NB4 (cell line): ENCODE measurements at places on chromosomes 11 and 22.

GRCh38 chr22:40519284-40519947 lies 117.1 kb downstream of the MRTFA start:
- DNase-seq: no peak

DNA sequence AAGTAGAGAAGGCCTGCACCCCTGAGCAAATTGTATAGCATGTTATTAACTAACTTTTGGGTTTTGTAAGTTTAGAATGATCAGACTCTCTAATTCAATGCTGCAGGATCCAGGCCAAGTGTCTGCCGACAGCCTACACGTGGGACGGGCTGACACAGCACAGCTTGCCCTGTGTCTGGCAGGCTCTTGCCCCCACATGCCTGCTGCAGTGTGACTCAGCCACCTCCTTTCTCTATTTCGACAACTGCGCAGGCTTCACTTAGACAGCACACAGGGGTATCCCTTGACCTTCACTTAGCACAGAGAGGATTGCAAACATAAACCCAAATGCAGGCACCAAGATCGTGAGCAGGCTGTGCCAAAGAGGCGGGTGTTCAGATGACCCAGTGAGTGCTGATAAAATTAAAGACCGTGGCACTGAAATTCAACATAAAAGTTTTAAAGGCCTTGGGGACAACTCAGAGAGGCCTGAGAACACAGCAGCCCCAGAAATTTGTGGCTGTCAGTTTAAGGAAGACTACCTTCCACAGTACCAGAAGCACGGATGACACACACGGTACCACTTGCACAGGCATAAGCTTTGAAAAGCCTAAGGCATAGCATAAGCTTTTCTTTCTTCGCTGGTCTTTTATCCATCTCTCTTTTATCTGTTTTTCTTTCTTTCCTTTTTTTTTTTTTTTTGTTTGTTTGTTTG lies 37.8 kb downstream of the SCN3B start:
- DNase-seq: no peak

- peak; percentile 56 for DNase-seq
Observed at GRCh38 chr22:43126501-43127165, 16.1 kb downstream of the BIK start.

DNA sequence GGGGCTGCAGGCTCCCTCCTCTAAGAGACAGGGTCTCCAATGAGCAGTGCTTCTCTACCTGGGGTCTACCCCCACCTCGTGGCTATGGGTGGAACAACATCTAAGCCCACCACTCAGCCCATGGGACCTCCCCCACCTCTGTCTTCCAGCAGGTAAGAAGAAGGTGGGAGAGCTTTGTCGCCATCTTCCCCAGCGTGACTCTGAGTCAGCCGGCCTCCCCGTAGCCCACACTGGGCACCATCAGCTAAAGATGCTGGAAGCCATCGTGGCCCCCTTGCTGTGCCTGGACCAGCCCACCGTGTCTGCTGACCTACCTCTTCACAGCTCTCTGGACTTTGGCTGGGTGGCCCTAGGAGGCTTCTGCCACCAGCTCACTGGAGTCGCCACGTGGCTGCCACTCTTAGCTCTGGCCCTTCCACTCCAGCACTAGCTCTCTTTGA lies 944 bp downstream of the C11orf86 start:
- DNase-seq: peak; percentile 48

DNA sequence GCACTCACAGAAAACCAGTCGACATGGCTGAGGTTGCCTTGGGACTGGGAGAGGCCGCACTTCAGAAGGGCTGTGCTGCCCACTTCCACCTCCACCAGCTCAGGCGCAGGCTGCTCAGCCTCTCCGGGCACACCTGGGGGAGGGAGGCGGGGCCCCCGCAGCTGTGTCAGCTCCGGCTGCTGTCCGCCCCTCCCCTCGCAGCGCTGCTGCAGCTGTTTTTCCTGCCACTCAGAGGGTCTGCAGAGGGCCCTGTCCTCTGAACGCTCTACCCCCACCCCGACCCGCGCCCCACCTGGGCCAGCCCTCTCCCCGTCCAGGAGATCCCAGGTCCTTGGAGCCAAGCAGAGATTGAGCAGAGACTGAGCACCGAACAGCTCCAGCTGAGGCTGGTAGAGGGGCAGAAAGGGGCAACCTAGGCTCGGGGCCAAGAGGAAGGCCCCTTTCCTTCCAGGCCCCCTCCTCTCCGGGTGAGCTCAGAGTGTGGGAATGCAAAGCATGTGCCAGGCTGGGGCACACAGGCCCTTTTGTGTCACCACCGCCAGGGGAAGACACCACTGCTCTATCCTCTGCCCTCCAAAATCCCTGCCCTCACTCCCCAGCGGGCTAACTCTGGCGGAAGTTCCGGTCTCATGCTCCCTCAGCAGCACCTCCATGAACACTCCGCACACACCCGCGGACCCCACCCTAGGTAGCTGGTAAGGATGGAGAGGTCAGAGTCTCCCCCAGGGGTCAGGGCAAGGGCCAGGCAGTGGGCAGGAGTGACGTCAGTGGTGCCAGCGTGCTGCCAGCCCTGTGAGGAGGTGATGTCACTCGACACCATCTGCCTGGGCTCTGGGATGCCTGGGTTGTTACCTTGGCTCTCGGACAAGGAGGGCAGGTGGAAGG lies 1.6 kb downstream of the MCAM start:
- no peak for DNase-seq

DNA sequence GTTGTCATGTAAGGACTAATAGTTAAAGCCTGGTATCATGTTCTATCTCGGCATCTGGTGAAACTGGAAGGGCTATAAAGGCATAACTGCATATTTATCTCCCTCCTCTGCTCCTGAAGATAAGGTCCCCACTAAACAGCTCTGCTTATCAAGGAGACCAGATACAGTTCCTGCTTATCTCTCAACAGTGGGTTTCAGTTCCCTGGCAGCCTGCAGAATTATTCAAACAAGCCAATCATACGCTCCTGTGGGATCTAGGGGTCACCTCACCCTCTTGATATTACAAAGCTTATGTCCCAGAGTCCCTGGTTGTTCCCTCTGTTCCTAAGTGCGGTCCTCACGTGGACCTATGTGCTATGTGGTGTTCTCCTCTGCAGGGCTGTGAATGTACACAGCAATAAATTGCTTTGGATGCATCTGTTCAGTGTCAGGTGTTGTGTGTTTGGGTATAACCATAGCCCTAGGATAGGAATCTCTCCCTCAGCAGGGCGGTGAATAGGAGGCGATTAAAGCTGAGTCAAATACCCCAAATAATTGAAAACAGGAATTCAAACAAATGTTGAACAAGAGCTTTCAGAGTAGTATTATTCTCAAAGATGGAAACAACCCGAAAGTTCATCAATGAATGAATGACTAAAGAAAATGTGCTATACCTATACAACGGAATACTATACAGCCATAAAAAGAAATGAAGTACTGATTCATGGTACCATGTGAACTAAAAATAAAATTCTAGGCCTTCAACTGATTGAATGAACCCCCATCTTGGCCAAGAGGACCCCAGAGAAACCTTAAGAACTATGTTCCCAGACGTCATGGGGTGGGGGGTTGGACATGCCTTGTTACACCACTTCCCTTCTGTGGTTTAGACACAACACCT lies 3.1 kb upstream of the OOSP4A start:
- peak; percentile 10 for DNase-seq

- DNase-seq: no peak
Observed at GRCh38 chr22:20312396-20313191, 7.3 kb downstream of the DGCR6L start.

DNA sequence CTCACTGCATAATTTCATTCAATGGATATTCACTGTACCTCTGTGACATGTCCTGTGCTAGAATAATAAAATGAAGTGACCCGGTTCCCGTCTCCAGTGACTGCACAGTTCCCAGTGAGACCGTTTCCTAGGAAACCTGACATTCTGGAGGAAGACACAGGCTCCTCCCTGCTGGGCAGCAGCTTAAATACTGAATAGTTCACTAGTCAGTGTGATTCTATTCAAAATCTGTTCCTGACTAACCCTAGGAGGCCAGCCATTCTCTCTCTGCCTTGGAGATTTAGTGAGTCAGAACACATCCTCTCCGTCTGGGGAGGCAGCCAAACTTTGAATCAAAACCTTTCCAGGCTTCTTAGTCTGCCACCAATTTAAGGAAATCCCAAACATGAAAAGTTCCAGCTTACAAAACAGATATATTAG lies 11.3 kb downstream of the TRIM66 start:
- DNase-seq: no peak

DNA sequence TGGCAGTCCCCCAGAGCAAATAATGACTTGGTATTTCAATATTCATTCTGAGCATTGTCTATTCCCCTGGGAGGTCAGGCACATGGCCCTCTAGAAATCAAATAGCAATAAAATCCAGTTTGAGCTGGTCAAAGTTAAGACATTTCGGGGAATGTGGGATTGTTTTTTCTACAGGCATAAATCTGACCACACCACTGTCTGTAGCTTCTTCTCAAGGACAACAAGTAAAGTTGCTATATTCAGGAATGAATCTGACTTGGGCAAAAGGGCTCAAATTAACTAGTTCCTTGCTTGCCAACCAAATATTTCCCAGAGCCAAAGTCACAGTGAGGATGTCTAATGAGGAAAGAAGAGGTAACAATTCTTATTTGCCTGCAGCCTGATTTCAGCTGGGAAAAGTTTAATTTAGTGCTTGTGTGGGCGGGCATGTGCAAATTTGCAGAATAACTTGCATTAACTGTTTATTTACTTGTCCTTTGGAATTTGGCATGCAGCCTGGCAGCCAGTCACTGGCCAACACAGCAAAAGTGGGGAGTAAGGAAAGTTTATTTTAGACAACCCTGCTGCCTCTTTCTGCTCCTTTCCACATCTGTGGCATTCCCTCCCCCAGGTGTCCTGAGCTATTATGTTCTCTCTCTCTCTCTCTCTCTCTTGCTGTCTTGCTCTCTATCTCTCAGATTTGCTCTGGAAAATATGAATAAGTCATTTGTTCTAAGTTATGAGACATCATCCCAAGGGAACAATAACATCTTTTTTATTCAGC lies 51.2 kb upstream of the ARHGAP20 start:
- no peak for DNase-seq

GRCh38 chr11:15991215-15991614 lies 365.1 kb downstream of the SOX6 start:
- DNase-seq: no peak

DNA sequence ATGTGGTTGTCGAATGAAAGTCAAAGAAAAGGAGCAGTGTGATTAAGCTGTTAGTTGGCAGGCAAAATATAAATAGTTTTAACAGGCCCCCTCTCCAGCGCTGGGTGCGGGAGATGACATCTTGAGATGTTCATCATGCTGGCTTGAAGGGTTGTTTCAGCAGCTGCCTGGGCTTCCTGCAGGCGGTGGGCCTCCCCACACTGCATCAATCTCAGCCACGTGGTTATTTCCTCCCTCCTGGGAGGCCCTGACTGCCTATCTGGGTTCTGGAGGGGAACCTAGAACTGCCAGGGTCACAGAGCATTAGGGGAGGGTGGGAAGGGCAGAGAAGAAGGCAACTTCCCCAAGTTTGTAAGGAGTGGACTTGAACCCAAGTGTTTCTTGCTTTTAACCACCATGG lies 173.3 kb upstream of the SYT13 start:
- peak; percentile 68 for DNase-seq

DNA sequence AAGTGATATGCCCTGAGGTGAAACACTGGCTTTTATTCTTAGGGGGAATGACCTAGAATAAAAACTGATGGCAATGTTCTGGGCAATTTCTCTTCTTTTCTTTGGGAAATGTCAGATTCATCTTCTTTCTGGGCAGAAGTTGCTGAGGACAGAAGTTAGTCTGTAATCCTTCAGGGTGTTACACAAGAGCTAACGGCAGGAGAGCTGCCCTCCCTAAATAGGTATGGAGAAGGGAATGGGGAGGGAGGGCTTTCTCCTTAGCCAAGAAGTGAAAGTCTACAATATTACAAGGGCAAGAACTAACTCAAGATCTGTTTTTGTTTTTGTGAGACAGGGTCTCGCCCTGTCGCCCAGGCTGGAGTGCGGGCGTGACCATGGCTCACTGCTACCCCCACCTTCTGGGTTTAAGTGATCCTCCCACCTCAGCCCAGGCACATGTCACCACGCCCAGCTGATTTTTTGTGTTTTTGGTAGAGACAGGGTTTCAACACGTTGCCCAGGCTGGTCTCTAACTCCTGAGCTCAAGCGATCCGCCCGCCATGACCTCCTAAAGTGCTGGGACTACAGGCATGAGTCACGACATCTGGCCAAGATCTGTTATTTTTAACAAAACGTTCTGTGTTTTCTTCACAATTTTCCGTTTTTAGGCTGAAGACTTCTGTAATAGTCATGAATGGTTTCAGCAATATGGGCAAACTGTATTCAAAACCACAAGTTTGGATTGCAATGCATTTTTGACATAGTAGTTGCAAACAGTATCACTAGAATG lies 7.2 kb downstream of the PIWIL4 start:
- peak; percentile 99 for DNase-seq

DNA sequence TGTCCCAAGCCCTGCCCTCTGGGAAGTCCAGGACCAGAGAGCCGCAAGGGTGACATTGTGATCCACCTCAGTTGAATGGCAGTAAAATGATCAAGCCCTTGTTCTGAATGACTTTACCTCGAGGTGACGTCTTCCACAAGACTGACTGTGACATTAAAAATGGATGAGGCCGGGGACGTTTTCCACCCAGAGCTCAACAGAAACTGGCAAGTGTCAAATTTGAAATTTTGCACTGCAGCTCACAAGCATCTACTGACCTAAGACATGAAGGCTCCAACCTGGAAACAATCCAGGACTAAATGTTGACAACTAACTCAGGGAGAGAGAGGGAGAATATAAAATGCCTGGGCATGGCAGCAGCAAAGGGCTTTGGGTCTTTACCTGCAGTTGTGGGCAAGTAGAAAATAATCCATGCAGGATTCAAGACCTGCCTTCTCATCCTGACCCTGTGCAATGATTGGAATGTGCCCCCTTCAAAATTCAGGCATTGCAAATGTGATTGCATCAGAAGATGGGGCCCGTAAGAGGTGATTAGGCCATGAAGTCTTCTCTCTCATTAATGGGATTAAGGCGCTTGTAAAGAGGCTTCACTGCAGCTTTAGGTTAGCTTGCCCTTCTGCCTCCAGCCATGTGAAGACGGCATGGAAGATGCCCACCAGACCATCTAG lies 33.6 kb upstream of the CLMP start:
- no peak for DNase-seq

GRCh38 chr11:3174387-3174786 lies 9.3 kb upstream of the OSBPL5 start:
- no peak for DNase-seq

- DNase-seq: peak; percentile 37
Observed at GRCh38 chr11:3613998-3614741, 27.6 kb downstream of the ART5 start.

DNA sequence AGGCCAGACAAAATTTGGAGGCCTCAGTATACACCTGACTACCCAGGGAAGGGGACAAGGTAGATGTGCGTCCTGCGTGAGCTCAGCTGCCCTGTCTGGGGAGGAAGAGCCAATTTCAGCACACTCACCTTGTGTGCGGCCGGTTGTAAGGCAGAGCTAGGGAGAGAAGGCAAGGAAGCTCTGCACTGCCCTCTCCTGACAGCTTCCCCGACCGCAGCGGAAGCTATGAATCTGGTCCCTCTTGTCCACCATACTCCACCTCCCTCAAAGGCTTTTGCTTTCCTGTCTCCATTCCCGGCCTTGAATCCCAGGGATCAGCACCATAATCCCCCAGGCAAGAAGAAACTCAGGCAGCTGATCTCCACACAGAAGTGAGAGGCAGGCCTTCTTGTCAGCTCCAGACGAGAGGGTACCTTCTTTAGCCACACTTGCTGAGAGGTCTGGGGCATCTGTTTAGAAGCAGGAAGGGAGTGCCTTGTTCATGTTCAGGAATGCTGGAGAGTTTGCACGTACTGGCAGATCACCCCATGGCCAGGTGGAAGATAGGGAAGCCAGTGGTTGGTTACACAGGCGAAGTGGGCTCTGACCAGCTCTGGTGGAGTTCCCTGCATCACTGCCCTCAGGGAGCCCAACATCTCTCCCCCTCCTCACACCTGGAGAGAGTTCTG lies 62.5 kb downstream of the FEZ1 start:
- peak; percentile 54 for DNase-seq

- DNase-seq: no peak
Observed at GRCh38 chr11:32312206-32312817, 123.0 kb downstream of the WT1 start.
